ENCODE measurements at places on chromosomes 5 and 9. TPM values are rescaled to one million over a fixed set of nuclear protein-coding genes. Genes with fewer than 3 reads are reported as not detected.

GRCh38 chr9:127767909-127768331 lies 10.5 kb downstream of the SH2D3C start:
- DNase-seq, result no peak

FLT4 gene
- 23.9 TPM for total RNA-seq

FGF10 gene
- total RNA-seq, result 9.2 TPM

DNA sequence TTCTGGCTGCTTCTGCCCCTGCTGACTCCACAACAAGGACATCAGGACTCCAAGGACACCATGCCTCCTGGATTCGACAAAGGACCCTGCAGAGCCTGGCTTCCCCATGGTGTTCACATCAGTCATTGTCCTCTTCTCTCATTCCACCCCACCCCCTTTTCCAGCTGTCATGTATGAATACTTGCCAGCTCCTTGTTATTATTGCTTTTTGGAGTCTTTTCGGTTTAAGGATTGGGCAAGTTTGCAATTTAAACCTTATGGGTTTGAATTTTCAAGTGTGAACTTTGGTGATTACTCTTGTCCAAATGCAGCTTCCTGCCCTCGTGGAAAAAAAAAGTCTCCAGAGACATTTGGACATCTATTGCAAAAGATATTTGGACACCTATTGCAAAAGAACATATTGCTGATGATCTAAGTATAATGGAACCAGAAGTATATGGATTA lies 14.2 kb upstream of the LVRN start:
- no peak for DNase-seq

HOMER1 gene
- total RNA-seq, result 13.8 TPM

CCL27 gene
- 45.1 TPM for total RNA-seq

GRCh38 chr5:143496943-143497342 lies 93.5 kb upstream of the NR3C1 start:
- no peak for DNase-seq

ADAMTSL1 gene
- 11.9 TPM for total RNA-seq

GRCh38 chr5:77560677-77561263 lies 68.7 kb upstream of the WDR41 start:
- DNase-seq, result no peak

Data from tibial nerve (tissue), 4 donors.